NCI-H526 treated with DMSO at 0.1 percent for 48 hours (cell line): ENCODE measurements at places on chromosomes 4 and X.

DNA sequence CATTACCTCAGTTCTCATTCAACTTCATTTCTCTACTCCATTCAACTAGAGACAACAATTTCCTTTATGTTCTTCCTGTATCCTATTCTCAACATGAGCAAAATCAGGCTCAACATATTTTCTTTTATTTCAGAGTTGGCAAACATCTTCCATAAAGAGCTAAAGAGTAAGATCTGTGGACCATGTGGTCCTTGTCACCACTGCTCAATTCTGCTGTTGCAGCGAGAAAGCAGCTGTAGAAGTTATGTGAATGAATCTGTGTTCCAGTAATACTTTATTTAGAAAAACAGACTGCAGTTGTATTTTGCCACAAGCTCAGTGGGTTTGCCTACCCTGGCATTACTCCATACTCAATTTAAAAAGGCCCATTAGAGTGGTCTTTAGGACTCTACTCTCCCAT, 2057.3 kb downstream of the ARAP2 start:
- DNase-seq, result no peak

- no peak for DNase-seq
These were observed 330.4 kb upstream of the NWD2 start for GRCh38 chr4:36914106-36914505.

DNA sequence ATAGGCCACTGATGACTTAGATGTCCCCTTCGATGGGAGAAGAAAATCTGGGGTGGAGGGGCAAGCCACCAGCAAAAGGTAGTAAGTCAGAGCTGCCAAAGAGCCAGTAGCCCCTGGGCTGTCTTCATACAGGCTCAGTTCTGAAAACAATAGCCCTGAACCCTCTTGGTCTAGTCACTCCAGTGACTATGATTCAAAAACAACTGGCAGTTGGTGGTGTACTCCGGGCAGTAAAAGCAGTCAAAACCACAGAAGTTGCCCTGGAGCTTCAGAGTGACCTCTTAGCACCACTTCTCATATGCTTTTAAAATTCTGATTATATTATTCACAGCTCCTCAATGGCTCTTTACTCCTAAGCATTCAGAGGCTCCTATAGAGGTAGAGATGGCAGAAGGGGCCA, 164.3 kb upstream of the MAMLD1 start:
- no peak for DNase-seq

DNA sequence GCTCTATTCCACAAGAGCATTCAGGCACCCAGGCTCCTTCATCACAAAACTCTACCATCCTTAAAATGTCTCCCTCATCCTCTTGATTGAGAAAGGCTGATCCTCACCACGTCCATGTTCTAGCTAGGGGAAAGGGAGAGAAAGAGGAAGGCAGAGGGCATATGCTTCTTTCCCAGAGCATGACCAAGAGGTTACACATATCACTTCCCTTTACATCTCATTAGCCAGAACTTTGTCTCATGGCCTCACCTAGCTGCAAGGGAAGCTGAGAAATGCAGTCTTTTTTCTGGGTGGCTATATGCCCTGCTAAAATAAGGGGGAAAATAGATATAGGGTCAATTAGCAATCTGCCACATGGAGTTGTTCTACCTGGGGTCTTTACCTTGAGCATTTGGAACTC, 42.7 kb downstream of the LONRF3 start:
- DNase-seq, result no peak

DNA sequence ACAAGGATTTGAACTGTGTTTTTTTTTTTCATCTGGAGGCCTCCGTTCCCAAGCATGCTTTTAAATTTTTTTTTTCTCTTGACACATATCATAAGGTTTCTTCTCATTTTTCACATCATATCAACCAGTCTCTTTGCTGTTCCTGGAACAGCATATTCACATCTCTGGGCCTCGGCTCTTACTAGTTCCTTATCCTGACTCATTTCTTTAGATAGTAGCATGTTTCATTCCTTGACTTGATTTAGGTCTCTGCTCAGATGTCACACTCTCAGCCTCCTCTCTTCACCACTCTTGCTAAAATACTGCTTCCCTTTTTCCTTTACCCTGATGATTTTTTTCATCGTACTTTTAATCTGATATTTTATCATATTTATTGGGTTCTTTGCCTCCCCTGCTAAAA, 976.4 kb upstream of the FTHL17 start:
- DNase-seq, result no peak

GRCh38 chr4:113718252-113718651, 43.3 kb downstream of the CAMK2D start:
- no peak for DNase-seq

DNA sequence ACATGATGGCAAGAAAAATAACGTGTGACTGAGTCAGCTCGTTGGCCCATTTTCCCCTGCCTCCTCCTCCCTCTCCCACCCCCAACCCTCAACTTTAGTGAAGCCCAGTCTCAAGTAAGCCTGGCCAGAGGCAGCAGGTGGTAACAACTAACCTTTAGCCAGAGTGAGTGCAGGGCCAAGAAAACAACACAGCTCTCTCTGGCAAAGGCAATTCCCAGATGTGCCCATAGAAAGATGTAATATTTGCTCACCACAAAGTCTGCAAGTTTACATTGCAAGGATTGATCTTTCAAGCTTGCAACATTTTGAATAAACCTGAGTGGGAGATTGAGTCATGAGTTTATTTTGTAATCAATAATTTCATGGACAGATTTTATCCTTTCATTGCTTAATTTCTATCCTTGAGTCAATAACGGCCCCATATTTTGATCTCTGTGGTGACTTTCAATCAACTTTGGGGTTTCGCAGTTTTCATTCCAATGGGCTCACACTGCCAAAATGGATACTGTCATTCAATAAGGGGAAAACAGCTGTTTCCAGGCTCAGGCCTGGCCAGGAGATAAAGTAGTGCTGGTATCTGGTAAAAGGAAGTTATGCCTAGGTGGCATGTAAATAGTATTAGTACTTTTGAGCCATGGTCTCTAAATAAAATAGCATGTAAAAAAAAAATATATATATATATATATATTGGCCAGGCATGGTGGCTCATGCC, 130.7 kb upstream of the TMEM164 start:
- no peak for DNase-seq

- DNase-seq, result no peak
These were observed 1892.3 kb upstream of the TENM3 start for GRCh38 chr4:180350901-180351300.

- DNase-seq, result no peak
These were observed 427.3 kb upstream of the FAM241A start for GRCh38 chr4:111717921-111718320.

- no peak for DNase-seq
These were observed 58.3 kb downstream of the MID1IP1 start for GRCh38 chrX:38859602-38860001.

GRCh38 chr4:1239950-1240307, 9.0 kb downstream of the CTBP1 start:
- no peak for DNase-seq
